ENCODE measurements at places on chromosomes 12 and 14.

DNA sequence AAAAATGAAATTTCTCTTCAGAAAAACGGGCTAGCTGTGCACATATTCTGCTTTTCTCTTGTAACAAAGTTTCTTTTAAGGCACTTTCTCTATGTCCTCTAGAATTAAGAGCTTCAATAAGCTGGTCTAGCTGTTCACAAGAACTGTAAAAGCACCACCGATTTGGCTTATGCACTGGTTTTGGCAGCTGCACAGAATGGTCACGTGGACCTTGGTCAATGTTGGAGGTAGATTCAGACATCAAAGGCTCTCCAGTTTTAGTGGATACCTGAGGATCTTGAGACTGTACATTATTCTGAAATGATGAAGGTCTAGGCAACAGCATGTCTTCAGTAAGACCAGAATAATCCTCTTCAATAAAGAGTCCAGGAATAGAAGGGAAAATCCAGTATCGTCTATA is 61.5 kb upstream of the CFL2 start:
- DNase-seq, result no peak

DNA sequence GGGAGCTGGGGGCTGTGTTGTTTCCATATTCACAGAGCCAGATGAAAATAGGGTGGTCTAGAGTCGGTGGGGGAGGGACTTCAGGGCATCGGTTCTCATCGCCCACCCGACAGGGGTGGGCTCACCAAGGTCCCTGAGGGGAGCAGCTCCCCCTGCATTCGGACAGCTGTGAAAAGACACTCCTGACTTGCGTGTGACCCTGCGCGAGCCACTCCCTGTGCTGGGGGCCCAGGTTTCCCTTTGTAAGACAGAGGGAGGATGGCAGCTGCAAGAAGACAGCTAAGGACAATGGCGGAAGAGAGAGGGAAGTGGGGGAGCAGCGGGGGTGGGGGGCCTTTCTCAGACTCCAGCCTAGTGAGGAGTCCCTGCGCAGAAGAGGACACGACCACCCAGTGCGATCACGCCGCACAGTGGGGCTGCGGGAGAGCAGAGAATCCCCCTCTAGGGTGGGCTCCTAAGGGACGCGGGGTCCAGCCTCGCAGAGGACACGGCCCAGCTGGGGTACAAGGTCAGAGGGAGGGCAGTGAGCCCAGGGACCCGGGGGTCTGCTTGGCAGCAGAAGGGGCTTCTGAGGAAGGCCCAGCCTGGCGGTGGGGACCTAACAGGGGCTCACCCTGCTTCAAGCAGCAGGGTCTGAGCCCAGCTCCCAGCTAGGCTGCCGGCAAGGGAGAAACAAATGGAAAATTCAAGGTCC is 326.9 kb upstream of the DIO3 start:
- DNase-seq, result no peak

DNA sequence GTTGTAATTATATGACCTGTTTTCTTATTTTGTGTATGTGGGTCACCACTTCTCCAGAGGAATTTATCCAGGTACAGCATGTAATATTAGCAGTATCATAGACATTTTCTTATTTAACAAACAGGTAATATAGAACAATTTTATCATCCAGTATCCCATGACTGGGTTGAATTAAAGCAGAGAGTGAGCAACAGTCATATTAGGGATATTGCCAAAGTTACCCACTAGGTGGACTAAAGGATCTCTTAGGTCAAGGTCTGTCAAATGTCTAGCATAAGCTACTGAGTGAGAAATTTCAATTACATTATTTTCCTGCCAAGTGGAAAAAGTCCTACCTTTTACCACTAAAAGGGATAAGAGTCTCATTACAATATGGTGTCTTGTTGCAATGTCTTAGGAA is 62.1 kb upstream of the TRIM9 start:
- peak; percentile 59 for DNase-seq

DNA sequence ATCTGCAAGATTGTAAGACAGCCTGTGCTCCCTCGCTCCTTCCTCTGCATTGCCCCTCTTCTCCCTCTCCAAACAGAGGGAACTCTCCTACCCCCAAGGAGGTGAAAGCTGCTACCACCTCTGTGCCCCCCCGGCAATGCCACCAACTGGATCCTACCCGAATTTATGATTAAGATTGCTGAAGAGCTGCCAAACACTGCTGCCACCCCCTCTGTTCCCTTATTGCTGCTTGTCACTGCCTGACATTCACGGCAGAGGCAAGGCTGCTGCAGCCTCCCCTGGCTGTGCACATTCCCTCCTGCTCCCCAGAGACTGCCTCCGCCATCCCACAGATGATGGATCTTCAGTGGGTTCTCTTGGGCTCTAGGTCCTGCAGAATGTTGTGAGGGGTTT is 37.4 kb downstream of the DAD1 start:
- DNase-seq, result no peak

DNA sequence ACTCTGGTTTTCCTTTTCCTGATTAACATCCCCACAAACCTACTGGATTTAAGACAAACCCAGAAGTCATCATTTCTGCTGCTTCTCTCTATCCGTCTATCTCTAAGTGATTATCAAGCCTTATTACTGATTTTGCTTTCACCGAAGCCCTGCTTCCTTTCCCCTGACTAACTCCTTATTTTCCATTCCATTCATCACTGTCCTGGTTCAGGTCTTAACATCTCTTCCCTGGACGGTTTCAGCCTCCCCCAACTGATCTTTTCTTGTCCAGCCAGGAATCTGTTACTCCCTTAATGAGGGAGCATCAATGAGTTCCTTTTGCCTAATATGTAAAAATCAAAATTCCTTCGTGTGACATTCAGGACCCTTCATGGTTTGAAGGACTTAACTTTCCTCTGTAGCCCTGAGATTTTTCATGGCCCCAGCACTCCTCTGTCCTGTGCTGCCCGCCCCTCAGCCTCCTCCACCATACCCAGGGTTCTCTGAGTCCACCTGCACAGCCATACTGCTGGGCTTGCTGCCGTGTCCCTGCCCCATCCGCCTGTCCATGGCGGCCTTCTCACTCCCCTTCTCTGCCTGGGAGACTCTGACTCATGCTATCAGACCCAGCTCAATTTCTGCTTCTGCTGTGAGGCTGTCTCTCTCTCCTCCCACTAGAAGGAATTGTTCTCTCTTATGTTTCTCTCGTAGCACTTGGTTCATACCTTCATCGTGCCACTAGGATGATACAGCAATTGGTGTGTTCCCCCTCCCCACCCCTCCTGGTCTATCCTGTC is 167.8 kb upstream of the HIF1A start:
- no peak for DNase-seq

GRCh38 chr12:117036046-117036445 is 63.2 kb downstream of the TESC start:
- DNase-seq, result no peak

GRCh38 chr14:92496191-92496857 is 17.3 kb upstream of the RIN3 start:
- DNase-seq, result no peak

- DNase-seq, result no peak
Measured at GRCh38 chr14:49512147-49512551, 74.0 kb downstream of the RPS29 start.

DNA sequence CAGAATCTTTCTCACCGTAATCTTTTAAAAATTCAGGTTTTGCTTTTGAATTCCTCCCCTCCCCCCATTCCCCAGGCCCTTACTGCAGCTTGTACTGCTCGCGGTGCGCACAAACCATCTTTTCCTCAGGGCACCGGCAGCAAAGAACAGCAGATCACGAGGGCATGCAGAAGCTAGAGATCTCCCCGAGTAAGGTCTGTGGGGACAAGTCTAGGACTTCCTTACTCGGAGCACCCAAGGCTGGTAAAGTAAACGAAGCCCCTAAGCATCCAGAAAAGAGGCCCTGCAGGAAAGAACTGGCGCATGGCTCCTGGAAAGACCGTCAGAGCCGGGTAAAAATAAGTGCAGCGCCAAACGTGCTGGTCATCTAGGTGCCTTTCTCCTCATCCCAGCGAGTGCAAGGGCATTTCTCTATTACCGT is 727 bp downstream of the LDHB start:
- DNase-seq, result peak; percentile 42

DNA sequence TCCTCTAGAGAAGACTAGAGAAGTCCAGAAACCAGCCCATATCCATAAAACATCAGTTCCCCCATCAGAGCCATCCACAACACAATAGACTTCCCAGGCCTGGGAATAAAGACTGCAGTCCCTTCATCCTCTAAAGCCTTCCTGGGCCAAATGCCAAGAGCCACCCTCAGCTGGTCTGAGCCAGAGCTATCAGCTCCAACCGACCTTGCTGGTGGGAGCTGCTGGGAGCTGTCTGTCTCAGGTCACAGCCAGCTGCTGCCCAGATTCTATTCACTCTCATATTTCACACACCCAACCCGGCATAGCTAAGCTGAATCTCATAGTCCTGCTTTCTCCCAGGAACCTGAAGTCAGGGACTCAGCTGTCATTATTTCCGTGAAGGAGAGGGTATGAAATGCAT is 10.9 kb upstream of the TFCP2 start:
- peak; percentile 22 for DNase-seq

- DNase-seq, result peak; percentile 4
Measured at GRCh38 chr12:106249411-106250135, 1.8 kb upstream of the CKAP4 start.

GRCh38 chr14:96830946-96831345 is 33.8 kb downstream of the VRK1 start:
- DNase-seq, result no peak

GRCh38 chr12:6303071-6303470 is 7.4 kb upstream of the PLEKHG6 start:
- no peak for DNase-seq

DNA sequence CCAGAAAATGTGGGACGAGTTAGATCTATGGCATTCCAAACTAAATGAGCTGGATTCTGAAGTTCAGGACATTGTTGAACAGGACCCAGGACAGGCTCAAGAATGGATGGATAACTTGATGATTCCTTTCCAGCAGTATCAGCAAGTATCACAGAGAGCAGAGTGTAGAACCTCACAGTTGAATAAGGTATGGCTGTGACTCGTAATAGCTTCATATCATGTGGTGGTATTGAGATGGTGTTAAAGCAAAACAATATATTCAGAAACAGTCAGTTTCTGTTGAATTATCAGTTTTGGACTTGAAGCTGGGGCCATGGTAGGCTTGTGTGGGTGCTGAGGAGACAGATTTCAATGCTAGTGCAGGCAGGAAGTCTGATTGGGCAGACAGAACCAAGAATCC is 213.7 kb downstream of the ESR2 start:
- no peak for DNase-seq

GRCh38 chr12:116282371-116283286 is 5.1 kb upstream of the MED13L start:
- no peak for DNase-seq

DNA sequence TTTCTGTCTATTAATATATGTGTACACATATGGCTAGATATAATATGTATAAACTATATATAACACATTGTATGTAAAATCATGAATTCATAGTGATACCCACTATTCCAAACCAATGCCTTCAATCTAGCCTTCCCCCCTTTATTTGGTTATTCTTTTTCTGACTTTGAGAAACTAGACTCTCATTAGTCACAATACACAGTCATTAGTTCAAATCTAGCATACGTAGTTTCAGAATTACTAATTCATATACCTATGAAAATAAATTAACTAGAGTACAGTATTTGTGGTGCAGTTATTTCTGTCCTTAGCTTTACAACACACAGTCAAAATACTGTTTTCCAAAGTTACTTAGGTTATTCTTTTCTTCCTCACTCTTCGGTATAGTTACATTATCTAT is 268.2 kb downstream of the DPF3 start:
- no peak for DNase-seq

GRCh38 chr14:50607181-50607580 is 47.2 kb downstream of the ATL1 start:
- DNase-seq, result no peak

- no peak for DNase-seq
Measured at GRCh38 chr12:121085069-121085468, 46.0 kb upstream of the OASL start.

DNA sequence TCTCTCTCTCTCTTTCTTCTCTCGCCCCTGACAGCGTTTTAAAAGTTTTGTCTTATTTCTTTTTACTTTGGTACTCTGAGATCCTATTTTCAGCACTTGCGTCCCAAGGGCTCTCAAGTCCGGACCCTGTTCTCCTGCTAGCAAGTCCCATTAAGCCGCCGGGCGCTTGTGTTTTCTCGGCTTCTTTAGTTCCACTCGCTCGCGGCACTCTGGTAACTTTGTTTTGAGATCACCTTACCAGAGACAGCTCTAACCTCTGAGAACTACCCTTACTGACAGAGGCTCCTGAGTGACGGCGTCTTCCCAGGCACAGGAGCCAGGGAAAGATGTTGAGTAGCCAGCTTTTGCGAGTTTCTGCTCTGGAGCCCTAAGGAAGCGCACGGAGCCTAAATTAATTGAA is 2.7 kb upstream of the MYF5 start:
- no peak for DNase-seq
